ENCODE measurements at places on chromosomes 1 and 21.

DNA sequence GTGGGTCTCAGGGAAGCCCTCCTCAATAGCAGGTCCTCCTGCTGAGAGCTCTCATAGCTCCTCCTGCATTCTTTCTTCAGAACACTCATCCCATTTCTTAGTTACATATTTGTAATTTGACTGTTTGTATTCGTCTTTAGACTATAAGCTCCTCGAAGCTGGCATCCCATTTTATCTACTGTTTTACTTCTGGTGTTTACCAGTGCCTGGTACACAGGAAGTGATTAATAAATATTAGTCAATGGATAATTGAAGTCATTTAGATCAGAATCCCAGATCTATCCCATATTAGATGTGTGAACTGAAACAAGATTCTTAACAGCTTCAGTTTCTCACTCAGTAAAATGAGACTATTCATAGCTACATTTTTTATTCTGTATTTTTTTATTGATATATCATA, 88.7 kb downstream of the PLPP3 start:
- no peak for DNase-seq

DNA sequence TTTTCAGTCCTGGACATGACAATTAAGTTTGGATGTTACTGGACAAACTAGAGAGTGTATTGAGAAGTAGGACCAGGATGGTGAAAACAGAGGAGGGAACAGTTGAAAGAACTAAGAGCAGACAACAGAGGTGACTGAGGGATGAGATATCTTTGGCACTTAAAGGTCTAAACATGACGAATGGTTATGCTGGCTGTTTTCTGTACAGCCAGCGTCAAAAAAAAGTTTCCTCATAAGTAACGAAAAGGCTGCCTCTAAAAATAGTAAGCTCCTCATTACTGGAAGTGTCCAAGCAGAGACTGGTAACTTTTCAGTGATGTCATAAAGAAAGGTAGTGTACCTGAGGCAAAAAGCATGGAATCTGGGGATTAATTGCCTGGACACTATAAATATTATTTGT, 35.2 kb upstream of the AK4 start:
- no peak for DNase-seq

DNA sequence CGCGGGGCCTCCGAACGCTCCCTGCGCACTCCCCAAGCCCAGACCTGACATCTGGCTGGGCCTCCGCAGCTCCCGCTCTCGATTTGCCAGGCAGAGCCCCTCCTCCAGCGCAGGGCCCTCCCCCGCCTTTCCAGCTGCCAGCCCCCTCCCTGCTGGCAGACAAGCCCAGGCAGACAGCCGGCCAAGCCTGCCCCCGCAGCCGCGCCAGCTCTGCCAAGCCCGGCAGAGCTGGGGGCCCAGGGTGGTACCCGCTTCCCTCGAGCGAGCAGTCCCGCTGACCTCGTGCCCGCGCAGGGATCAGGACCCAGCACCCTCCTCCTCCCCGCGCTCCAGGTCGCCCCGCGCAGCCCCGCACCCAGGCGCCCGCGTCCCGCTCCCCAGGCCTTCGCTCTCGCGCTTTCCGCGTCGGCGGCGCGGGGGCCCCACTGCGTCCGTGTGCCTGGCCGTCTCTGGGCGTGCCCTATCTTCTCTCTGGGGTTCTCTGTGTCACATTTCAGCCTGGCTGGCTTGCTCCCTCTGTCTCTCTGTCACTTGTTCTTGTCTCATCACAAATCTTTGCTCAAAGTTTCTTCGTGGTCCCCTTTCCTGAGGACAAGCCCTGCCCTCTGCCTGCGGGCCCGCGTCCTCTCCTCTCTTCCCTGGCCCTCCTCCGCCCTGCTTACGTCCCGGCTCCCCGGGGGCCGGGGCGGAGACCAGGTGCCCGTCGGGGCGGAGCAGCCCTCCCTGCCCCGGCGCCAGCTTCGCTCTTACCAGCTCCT, 580 bp downstream of the INKA2 start:
- DNase-seq, result no peak

- no peak for DNase-seq
Observed at GRCh38 chr1:202812176-202813026, 1.6 kb downstream of the PCAT6 start.

GRCh38 chr1:204445860-204446412, 34.3 kb upstream of the PPP1R15B start:
- no peak for DNase-seq

- no peak for DNase-seq
Observed at GRCh38 chr1:44300852-44301251, 54.2 kb downstream of the ERI3 start.

DNA sequence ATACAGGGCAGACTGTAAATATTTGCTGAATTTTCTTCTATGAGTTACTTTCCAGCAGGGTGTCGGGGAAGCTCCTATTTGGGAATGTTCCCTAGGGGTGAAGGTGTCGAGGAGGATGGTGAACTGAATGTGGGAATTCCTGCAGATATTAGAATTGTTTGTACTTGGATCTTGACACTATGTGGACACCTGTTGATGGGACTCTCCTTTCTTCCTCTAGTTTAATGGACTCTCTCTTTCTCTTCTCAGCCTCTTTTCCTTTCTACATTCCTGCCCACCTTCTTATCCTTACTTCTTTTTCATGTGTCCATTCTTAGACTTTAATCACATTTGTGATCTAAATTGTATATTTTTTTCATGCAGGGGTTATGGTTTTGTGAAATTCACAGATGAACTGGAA, 14.0 kb downstream of the TRNAU1AP start:
- DNase-seq, result no peak

DNA sequence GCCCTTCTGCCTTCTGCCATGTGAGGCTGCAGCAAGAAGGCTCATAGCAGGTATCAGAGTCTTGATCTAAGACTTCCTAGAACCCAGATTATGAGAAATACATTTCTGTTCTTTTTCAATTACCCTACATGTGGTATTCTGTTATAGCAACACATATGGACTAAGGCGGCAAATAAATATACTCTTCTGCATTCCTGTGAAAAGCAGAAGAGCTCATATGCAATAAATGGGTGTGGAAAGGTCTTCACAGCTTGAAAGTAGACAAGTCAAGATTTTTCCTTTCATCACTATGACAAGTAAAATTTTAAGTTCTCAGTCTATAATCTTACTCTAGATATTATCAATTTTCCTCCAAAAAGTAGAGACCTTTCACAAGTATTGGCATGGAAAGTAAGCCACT, 36.6 kb downstream of the TNFSF18 start:
- DNase-seq, result no peak

DNA sequence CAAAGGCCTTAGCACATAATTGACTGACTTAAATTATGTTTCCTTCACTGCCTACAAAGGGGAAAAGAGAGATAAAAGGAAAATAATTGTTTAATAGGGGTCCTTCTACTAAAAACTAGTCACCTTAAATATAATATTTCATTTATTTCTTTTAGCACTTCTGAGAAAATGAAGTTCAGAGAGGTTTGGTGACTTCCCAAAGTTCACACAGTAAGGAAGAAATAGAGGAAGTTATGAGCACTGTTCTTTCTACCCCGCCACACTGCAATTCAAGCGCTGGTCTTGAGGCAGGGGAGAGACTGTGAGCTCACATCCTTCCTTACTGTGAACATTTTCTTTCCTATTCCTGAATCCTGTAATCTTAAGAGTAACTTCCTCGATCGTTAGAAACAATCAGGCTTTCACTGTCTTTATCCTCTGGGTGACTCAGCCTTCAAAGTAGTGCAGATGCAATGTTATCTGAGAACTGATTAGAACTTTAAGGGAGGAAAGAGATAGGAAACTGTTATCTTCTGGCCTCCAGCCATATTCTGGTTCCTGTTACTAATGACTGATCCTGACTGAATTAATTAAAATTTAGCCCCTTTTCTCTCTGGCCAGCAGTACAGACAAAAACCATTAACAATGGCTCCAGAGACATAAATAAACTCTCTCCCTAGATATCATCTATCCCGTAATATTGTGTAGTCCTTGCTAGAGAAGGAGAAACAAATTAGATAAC, 6.8 kb downstream of the RGS5 start:
- no peak for DNase-seq

DNA sequence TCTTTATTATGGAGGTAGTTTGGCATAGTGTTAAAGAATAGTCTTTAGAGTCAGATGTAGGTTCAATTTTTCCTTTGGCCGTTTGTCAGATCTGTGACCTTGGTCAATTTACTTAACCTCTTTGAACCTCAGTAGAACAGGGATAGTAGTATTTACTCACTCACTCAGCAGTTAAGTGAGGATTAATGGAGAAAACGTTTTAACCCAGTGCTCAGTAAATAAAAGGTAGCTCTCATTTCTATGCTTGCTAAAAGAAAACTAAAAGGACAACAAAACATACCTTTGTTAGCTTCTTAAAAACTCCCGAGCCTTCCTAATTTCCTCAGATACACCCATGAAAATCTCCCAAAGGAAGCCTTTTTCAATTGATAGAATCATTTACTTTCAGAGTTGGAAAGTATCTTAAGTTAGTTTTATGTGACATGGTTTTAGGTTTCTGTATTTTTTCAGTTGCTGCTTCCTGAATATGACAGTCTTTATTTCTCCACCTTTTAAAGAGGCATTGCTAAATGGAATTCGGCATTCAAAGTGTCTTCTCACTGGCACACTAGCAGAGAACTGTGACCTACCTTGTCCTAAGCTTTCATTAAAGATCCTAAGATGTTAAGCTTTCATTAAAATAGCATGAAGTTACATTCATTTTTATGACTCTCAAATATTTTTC, 7.8 kb downstream of the ABCD3 start:
- no peak for DNase-seq

- no peak for DNase-seq
Observed at GRCh38 chr1:207937204-207937603, 26.3 kb upstream of the CD34 start.

DNA sequence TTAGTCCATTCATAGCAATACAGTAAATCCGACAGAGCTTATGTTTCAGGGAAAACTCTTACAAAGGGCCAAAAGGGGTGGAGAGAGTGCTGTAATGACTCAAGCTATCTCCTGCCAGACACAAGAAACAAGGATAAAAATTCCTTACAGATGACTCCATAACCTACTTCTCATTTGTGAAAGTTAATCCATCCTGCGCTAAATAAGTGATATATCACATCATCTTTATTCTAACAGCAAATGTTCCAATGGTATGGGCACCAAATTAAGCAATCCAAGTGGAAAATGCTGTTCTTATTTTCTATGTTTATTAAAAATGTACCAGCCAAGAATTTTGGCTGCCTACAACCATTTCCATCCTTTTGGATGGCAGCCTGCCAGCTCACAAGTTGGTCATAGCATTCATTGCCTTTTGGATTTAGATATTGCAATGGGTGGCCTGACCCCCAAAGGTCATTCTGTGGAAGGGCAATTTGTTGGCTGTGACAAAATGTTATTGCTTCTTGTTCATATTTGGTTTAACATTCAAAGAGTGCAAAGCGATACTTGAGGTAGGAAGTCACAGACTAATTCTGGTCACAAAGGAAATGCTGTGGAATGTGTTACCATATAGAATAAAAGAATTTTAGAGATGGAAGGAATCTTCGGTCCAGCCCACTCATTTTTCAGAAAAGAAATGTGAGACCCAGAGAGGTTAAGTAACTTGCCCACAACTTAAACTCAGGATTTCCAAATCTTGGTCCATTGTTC, 2.8 kb upstream of the ENAH start:
- DNase-seq, result no peak

DNA sequence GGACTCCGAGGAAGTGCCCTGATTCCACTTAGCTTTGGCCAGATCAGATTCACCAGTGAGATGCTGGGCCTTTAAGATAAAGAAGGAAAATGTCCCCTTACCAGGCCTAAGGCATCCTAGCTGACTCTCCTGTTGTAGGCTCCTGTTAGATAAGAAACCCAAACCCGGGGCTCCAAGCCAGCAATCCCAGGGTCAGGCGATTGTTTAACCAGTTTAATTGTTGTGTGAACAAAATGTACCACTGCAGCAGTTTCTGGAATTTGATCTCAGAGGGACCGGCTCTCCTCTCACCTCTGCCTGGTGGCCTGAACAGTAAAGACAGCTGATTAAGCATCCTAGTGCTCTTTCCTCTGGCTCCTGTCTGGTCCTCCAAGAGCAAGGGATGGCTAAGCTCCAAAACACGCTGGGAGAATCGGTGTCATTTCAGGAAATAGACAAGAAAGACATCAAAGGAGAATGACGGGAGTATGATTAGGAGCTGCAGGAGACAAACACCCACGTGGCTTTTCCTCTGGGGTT, 9.3 kb upstream of the KLHDC8A start:
- DNase-seq, result no peak

GRCh38 chr1:151377150-151377884, 4.8 kb upstream of the SELENBP1 start:
- DNase-seq, result no peak

DNA sequence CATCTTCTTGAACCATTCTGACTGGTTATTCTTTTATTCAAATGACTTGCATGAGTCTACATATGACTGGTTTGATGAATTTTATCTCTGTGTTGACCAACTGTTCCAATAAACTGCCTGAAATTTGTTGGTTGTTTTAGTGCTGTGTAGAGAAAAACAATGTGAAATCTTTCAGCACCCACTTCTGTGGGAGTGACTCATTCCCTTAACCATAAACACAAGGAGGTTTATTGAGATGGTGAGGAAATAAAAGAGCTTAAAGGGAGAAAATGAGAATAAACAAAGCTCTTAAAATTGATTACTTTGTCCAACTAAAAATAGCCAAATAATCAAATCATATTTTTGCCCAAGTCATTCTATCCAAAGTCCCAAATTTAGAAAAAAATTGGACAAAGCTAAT, 341.1 kb downstream of the TGFB2 start:
- no peak for DNase-seq

GRCh38 chr1:30465096-30465495, 258.3 kb downstream of the MATN1 start:
- DNase-seq, result no peak

DNA sequence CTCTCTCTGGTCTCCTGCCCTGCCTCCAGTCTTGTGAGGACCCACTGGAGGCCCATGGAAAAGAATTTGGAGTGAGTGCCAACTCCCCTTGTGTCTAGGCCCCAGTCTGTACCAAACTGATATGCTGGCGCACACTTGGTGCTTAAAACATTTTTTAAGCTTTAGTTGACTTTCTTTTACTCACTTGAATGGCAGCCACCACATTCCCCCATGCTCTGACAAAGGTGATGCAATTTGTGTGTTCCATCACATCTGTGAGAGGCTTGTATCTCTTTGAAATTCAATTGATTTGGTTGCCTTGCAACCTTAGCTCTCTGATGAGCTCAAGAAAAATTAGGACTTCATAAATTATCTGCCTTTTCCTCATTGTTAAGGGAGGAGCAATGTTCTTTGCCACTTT, 30.5 kb upstream of the WDTC1 start:
- DNase-seq, result no peak

GRCh38 chr1:5232537-5232936, 578.1 kb downstream of the AJAP1 start:
- no peak for DNase-seq

Measured in stimulated activated CD4-positive, alpha-beta T cell treated with anti-CD3 and anti-CD28 coated beads, TNF-alpha, amount 100 ng/mL, for 1 hour (primary cell).